ENCODE measurements at places on chromosomes 5 and 9.
A peak's percentile ranks its signal among the peaks of the same experiment; 100 is the strongest.

DNA sequence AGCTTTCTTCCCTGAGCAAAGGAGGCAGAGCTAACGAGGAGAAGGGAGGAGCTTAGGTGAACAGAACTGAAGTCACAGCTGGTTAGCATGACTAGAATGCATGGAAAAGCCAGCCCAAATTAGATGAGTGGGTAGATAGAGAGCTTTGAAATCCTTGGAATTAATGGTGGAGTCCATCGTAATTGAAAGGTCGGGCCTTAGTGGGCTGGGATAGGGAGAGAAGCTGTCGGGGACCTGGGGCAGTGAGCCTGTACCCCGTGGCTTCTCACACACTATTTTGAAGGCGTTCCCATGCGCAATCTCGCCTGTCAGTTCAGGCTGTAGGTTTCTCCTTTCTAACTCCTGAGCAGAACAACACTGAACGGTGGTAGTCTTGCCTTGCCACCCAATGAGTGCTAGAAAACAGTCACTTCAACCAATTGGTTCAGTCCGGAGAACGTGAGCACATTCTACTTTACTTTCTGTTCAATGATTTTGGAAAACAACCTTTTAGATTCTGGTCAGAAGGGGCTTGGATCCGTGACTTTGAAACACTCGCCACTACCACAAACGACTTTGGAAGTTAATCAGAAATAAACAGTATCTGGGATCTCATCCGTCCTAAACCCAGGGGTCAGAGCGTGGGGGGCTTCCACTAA is 655 bp upstream of the RAI14 start:
- DNase-seq: peak; percentile 68

- no peak for DNase-seq
These were observed 400.0 kb upstream of the SLC24A2 start for GRCh38 chr9:20188616-20189369.

DNA sequence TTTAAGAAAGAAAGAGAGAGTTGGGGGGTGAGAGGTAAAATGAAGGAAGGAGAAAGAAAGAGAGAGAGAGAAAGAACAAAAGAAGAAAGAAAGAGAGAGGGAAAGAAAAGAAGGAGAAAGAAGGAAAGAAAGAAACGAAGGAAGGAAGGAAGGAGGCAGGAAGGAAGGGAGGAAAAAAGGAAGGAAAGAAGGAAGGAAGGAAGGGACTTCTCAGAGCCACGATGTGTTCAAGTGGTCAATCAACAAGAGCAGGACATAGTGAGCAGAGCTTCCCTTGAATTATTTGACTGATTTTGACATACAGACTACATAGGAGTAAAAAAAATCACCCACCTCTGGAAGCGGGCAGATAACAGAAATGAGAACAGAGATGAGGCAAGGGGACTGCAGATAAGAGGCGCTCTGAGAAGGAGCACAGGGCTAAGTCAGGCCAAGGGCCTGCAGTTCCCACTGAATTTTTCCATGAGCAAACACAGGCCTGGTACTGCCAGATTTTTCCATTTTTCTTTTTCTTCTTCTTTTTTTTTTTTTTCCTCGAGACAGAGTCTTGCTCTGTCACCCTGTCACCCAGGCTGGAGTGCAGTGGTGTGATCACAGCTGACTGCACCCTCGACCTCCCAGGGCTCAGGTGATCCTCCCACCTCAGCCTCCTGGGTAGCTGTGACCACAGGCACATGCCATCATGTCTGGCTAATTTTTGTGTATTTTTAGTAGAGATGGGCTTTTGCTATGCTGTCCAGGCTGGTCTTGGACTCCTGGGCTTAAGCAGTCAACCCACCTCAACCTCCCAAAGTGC is 77.7 kb upstream of the IL17B start:
- no peak for DNase-seq

- DNase-seq: no peak
These were observed 116.9 kb upstream of the TRPC7 start for GRCh38 chr5:136482206-136482605.

GRCh38 chr5:132873119-132873929 is at the start of gene LEAP2:
TSS of gene LEAP2 (plus strand) at chr5:132873668. CDS start at chr5:132873695, 27 bp downstream.
- no peak for DNase-seq

DNA sequence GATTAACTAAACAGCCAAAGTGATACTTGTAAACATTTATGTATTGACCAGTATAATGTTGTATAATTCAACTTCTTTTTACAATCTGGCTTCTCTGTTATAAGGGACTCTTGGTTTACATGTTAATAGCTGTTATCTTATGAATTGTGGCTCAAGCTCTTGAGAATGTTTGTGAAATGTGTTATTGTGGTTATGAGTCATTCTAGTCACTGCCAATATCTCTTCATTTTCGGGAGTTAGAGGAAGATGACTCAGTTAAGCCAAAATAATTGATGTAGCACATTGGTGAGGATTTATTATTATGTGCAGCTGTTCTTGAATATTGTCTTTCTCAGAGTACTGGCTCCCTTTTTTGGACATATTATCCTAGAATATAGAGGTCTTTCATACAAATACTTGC is 655.2 kb upstream of the RIOK2 start:
- DNase-seq: peak; percentile 91

DNA sequence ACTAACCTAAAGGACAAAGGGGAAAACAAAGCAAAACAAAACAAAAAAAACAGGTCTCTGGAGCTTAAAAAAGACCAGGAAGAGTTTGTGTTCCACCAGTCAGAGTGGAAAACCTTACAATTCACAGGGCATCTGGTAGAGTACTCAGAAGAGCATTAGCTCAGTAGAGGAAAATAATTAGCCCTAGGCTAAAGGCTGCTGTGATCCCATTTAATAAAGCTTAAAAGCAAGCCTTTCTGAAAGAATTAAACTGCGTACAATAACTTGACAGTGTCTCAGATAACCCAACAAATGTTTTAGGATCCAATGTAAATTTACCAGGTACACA is 7.3 kb downstream of the ECM2 start:
- DNase-seq: no peak

DNA sequence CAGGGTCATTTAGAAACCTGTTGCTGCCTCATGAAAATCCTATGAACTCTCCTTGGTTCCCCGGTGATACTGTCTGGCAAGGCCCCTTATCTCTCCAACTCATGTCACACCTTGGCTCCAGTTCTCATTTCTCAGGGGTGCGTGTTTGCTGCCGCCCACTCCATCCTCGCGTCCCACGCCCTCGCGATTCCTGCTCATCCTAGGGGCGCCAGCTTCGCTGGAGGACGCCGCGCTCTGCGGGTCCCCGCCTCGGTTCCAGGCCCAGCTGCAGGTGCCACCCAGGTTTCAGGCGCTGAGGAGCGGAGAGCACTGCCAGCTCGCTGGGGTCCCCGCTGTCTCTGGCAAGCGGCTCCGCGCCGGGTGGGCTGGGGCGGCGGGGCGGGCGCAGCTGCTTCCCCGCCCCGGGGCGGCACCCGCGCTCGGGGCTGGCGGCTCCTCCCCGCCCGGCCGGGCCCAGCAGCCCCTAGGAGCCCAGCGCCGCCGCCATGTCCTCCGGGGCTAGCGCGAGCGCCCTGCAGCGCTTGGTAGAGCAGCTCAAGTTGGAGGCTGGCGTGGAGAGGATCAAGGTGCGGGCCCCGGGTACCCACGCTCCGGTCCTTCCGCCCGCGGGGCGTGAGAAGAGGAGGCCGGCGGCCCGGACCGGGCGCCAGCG is at the start of gene GNG10:
Gene GNG10, plus strand, starts transcription at position 456 of the 652 bp plus-strand sequence. Its CDS starts 30 bp downstream, at position 486.
- DNase-seq: no peak

DNA sequence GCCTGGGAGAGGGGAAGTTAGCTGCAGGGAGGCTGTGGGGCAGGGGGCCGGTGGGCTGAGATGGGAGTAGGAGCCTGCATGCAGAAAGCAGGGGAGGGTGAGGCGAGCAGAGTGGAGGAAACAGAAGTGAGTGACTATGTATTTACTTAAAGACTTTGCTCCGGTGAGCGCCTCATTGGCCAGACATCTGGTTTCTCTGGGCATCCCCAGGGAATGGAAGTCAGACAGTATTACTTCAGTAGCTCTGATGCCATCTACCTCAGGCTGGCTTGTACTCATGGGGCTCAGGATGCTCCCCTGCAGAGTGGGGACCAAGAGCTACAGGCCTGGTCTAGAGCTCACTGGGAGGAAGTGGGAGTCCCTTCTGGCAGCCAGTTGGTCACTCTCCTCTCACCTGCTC is 78.2 kb upstream of the ARAP3 start:
- no peak for DNase-seq

- no peak for DNase-seq
These were observed 42.5 kb downstream of the SLIT3 start for GRCh38 chr5:169258372-169259000.

DNA sequence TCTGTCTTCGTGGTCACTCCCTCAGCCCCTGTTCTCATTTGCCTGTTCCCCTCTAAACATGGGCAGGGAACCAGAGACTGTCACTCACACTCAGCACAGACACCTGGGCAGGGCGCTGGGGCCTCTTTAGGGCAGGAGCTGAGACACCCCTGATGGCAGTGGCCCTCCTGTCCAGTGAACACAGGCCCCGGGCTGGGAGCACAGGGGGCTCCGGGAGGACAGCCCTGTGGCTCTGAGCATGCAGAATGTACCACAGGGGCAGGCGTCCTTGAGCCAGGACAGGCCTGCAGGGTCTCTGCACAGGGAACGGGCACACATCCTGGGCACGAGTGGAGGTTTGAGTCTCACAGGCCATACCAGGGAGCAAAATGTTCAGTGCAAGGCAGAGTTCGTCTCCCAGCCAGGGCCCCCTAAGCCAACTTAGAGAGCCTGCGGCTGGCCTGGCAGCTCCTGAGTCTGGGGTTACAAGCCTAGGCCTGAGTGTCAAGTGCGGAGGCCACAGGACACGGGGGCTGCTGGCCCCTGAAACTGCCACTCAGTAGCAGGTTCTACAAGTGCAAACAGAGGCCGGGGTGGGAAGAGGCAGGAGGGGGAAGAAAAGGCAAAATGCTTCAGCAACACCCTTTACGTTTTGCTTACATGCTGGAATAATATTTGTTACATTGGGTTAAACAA is 55.9 kb upstream of the NKD2 start:
- DNase-seq: no peak

GRCh38 chr5:93915142-93915553 is 173.7 kb upstream of the POU5F2 start:
- no peak for DNase-seq

GRCh38 chr5:176734756-176735342 is 75.5 kb upstream of the UNC5A start:
- DNase-seq: no peak

- no peak for DNase-seq
These were observed 257.0 kb upstream of the PRR16 start for GRCh38 chr5:120207129-120207528.

DNA sequence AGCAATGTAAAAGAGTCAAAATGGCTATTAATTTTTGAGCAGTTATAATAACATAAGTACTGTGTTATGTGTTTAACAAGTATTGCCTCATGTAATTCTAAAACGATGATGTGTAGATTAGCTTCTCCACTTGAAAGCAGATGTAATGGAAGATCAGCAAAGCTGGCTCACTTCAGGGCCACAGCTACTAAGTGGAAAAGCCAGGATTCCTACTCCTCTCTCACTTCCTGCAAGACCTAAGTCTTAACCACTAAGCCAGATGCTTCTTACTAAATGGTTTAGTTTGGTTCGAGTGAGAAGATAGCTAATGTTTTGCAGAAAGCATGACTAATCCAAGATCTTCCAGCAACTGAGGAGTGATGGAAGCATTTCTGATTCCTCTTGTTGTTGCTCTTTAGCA is 15.7 kb upstream of the TNC start:
- DNase-seq: peak; percentile 70

- DNase-seq: no peak
These were observed 716 bp upstream of the OTULIN start for GRCh38 chr5:14663734-14664269.

- no peak for DNase-seq
These were observed 81.2 kb downstream of the PRLR start for GRCh38 chr5:35149041-35149440.

DNA sequence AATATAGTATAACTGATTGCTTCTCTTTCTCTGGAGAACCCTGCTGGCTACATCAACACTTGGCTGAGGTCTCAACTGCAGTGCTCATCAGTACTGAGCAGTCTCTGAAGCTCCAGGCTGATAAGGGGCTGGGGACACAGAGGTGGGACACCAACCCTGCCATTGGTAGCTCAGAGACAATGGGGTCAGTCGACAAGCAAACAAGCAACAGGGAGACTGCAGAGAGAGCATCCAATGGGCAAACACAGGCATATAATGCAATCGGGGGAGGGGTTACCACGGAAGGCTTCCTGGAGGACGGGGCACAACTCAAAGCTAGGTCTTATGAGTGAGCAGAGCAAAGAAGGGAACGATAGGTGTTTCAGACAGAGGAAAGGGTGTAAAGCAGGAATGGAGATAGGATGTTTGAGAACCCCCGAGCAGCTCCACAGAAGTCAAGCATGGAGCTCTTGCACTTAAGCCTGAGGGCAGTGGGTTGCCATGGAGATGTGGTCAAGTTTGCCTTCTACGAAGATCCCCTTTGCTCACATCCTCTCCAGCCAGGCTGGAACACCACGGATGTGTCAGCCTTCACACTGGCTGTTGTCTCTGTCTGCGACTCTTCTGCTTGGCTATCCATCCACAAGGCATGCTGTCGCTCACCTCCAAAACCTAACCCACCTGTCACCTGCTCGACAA is 21.5 kb upstream of the AKNA start:
- no peak for DNase-seq

DNA sequence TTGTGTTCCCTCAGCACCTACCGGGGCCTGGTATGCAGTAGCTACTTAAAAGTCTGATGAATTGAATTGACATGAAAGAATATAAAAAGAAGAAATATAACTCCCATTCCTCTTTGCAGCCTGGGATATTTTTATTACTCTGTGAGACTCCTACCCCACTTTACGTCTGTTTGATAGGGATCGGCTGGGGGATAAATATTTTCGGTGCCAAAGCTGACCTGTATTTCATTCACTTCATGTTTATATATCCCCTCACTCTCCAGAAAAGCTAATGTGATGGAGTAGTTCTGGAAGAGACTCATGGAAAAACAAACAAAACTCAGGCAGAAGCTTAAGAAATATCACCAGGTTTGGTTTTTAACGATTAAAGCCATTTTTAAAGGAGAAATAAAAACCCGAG is 108.2 kb upstream of the TBC1D2 start:
- DNase-seq: no peak

- peak; percentile 54 for DNase-seq
These were observed 315.0 kb upstream of the TLE4 start for GRCh38 chr9:79256691-79257213.

DNA sequence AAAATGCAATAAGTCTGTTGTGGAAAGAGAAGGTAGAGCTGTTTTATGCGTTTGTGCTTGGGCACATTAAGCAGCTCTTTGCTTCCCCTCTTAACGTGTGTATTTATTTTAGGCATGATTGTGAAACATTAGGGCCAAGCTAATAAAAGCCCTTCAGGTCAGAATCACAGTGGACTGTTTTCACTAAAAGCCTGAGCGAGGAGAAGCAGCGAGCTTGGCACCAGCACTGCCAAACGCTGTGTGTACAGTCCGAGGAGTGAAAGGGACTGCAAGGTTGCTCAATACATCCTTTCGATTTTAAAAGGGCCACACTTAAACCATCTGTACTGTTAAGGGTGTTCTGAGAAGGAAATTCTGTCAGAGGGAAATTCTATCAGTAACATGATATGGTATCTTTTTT is 107.2 kb upstream of the CKMT2 start:
- no peak for DNase-seq

- DNase-seq: peak; percentile 22
These were observed 198.7 kb upstream of the C9orf72 start for GRCh38 chr9:27771803-27772545.

- DNase-seq: no peak
These were observed 45.8 kb downstream of the RETREG1 start for GRCh38 chr5:16571016-16571415.

GRCh38 chr9:22240619-22241018 is 206.0 kb upstream of the DMRTA1 start:
- DNase-seq: no peak

- no peak for DNase-seq
These were observed 1243.4 kb downstream of the MAT2B start for GRCh38 chr5:164748861-164749260.
